DMS79 treated with DMSO at 0.1 percent for 48 hours (cell line): ENCODE measurements at places on chromosomes 3 and 15.

DNA sequence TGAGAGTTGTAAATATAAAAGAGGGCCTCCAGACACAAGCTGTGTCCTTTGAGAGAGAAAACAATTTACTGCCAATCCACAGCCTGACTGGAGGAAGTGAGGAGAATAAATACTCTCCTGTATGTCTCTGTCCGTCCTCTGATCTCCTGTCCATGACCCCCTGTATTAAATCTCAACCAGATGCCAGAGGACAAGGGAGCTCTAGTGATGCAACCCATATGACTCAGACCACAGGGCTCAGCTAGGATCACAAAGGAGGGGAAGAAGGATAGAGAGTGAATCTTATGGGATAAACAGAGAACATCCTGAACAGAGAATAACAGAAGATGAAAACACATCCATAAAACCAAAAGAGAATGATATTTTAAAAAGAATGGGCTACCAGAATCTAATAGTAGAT, 482.6 kb downstream of the PLOD2 start:
- no peak for DNase-seq

DNA sequence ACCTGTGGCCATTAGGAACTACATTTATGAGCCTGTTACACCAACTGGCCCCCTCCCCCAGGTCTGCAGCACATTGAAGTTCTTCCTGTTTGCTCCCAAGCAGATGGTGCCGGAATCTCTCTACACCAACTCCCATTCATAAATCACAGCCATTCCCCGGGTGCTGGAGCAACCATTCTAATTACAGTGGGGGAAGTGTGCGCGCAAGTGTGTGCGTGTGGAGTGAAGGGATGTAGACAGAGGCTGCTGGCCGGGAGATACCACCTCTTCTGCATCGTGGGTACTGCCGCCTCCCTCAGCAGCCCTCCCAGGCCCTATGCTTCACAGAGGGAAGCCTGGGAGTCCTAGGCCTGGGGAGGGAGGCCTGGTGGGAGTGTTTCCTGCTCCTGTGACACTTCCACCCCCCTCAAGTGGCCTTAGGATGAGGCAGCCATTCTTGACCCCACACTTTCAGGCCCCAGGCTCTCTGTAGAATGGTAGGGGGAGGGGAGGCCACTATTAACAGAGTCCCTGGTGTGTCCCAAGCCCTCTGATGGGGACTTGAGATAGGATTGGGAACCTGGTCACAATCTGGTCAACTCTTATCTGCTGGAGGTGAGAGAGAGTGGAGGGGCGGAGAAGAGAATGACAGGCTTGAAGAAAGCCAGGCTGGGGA, 69.1 kb downstream of the MAGEF1 start:
- DNase-seq, result no peak

DNA sequence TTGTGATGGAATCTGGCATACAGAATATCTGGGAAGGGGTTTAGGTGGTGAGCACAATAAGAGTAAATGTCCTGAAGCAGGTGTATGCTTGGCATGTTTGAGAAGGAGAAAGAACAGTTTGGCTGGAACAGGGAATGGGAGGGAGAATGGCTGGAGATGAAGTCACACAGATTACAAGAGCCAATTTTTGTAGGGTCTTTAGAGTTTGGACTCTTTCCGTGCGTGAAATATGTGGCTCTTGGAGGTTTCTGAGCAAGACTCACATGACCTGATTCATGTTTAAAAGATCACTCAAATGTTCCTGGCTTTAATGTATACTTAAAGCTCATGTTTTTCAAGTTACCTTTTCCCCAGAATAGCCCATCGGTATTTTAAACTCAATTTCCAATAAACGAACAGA, 32.8 kb downstream of the SPRED1 start:
- no peak for DNase-seq

- DNase-seq, result peak; percentile 92
These were observed 14.8 kb upstream of the RBP2 start for GRCh38 chr3:139491027-139491700.

DNA sequence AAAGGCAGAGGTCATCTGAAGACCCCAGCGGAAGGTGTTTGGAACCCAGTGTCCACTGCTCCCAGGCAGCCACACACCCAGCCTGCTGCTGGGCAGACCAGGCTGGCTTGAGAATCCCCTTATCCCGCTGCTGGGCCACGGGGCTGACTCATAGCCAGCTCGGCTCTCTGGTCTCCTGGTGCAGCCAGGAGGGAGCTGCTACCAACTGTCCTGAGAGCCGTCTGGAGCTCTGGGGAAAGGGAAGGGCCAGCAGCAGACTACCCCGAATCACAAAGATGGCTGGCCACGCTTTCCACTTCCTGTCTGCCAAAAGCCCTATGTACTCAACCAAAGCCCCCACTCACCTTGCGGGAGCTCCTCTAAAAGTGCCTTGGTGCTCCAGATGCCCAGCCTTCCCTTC, 38.3 kb downstream of the WHAMM start:
- no peak for DNase-seq

- no peak for DNase-seq
These were observed 32.4 kb downstream of the CDAN1 start for GRCh38 chr15:42704492-42704926.

GRCh38 chr3:160569894-160570652, 4.7 kb upstream of the KPNA4 start:
- DNase-seq, result peak; percentile 10

GRCh38 chr3:41198046-41198445, 1.3 kb upstream of the CTNNB1 start:
- DNase-seq, result no peak

DNA sequence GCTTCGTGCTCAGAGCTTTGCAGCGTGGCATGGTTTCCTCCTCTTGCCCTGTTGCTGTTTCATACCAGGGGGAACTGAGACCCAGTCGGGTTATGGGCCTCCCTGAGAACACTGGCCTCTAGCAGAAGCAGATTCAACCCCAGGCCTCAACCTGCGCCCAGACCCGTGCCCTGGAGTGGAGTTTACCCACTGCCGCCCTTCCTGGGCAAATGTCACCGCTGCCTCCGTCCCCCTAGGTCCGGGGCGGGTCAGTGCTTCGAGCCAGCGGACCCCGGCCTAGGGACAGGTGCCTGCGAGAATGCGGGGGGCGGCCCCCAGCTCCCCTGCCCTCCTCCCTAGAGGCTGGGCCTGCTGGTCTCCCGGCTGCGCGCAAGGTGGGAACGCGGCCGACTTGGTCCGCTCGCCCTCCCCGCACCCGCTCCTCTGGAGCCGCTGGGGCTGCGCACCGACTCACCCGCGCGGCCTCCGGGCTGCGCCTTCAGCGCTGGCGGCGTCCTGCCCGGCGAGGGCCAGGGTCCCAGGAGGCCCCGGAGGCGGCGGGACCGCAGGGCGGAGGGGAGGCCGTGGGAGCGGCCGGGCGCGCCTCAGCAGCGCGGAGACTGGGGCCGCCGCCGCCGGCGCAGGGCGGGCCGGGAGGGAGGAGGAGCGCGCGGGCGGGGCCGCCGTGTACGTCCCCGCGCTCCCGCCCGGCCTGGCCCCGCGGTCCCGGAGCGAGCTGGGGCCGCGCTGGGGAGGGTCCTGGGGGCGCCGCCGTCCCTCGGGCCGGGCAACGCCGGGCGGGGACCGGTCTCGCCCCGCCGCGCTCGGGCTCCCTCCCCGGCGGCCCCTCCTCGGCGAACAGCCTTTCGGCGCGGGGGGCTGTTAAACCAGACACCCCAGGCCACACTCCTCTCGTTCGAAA, at the start of gene PIGZ:
Gene PIGZ, minus strand, starts transcription at position 601 of the 901 bp plus-strand sequence. CDS start 16,802 bp downstream, outside the sequence.
- peak; percentile 49 for DNase-seq

- no peak for DNase-seq
These were observed 137.9 kb upstream of the LRIG1 start for GRCh38 chr3:66638717-66639116.

DNA sequence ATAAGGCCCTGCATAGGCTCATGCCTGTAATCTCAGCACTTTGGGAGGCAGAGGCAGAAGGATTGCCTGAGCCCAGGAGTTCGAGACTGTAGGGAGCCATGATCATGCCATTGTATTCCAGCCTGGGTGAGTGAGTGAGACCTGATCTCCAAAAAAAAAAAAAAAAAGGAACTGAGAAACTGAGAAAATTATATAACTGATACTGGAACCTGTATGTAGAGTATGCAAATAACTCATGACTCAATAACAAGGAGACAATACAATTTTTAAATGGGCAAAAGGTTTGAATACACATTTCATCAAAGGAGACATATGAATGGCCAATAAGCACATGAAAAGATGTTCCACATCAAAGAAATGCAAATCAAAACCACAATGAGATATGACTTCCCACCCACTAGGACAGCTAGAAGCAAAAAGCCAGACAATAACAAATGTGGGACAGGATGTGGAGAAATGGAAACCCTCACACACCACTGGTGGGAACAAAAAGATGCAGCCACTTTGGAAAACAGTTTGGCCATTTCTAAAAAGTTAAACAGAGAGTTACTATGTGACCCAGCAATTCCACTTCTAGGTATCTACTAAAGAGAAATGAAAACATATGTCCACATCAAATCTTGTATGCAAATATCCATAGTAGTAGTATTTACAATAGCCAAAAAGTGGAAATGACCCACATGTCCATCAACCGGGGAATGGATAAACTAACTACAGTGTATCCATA, 70.7 kb downstream of the IQSEC1 start:
- DNase-seq, result no peak

DNA sequence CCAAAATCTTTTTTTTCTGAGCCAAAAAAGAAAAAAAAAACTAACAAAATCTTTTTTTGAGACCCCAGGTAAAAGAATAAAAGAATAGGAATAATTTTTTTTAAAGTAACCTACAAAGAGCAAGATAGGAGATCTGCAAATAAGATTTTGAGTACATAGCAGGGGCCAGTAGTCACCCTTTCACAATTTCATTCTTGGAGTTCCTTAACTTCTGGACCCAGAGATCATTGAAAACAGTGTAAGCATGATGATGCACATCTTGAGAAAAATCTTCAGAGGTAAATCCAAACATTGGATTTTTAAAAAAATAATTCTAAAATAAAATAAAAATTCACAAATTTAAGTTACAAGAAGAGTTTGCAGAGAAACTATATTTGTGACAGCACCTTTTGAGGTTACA, 18.8 kb downstream of the TFRC start:
- DNase-seq, result no peak

DNA sequence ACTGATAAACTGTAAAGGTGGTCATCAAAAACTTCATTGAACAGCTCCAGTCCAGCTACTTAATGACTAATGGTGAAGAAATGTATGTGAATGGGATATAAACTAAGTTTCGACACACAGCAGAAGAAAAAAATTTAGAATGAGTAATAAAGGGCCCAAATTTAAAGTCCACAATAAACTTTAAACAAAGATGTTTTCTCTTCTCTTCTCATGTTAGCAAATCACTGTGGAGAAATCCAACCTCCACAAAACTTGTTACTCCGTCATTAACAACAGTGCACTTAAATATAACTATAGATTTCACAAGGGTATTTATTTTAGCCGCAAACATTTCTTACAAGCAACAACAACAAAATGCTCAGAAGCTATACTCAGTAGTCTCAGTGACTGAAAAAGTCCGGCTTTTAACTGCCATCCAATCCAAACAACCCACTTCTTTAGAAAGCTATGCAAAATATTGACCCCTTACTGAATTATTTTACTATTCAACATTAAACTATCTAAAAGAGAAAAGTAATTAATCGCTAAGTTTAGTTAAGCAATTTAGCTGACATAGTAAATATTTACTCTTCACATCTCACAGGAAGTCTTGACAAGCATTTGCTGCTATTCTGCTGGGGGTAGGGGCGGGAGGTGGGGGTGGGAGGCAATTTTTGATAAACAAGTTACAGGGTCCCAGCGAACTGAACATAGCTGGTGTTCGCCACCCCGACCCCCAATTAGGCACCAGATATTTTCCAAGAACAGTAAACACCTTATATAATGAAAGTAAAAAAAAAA, 2.4 kb downstream of the IGF2BP2 start:
- DNase-seq, result no peak

DNA sequence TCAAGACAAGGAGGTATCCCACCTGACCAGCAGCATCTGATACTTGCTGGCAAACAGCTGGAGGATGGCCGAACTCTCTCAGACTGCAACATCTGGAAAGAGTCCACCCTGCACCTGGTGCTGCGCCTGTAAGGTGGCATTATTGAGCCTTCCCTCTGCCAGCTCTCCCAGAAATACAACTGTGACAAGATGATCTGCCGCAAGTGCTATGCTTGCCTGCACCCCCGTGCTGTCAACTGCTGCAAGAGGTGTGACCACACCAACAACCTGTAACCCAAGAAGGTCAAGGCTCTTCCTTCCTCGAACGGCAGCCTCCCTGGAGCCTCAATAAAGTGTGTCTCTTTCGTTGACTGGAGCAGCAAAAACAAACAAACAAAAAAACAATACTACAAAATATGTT, 2.2 kb upstream of the SLC4A7 start:
- DNase-seq, result no peak

DNA sequence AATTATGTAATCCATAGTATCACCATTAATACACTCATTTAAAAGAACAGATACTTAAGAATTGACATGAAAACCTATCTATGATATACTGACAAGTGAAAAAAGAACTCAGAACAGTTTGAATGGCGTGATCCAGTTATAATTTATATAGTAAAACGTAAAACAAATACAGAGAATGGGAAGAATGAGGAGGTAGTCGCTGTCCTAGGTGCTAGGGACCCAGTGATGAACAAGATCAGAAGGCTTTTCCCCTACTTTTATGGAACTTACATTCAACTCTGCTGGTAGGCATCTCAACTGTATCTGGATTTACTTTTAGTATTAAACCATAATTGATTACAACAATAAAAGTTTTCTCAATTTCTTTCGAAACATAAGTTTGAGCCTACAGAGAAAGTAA, 31.8 kb downstream of the GSK3B start:
- no peak for DNase-seq

- no peak for DNase-seq
These were observed 156.8 kb upstream of the ICE2 start for GRCh38 chr15:60635507-60636352.

DNA sequence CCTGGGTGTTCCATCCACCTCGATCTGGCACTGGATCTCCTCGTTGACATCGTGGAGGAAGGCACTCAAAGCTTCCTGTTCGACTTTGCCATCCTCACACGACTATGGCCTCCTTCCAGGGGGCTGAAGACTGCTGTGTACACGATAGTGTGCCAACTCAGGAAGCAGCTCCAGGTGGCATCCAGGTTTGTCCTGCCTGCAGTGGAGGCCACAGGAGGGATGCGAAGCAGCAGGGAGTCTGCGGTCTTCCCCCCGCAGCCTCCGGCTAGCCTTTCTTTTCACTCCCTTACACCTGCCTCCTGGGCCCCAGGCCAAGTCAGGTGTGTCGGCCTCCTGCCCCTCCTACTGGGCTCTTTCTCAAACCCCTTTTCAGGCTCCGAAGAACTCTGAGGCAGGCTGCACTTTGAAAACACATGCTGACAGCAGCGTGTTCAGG, 32.2 kb downstream of the SYNM start:
- DNase-seq, result peak; percentile 73

GRCh38 chr3:4748701-4749378, 230.4 kb upstream of the BHLHE40 start:
- no peak for DNase-seq

- no peak for DNase-seq
These were observed 1218.9 kb downstream of the ROBO2 start for GRCh38 chr3:78258798-78259197.

GRCh38 chr3:87793337-87793877, 265.4 kb downstream of the CGGBP1 start:
- no peak for DNase-seq

- DNase-seq, result no peak
These were observed 44.6 kb upstream of the PGPEP1L start for GRCh38 chr15:99052205-99052604.

GRCh38 chr3:185856652-185857051, 31.8 kb upstream of the IGF2BP2 start:
- DNase-seq, result no peak
